ENCODE measurements at places on chromosomes 11 and 22.
A peak's percentile ranks its signal among the peaks of the same experiment; 100 is the strongest.

DNA sequence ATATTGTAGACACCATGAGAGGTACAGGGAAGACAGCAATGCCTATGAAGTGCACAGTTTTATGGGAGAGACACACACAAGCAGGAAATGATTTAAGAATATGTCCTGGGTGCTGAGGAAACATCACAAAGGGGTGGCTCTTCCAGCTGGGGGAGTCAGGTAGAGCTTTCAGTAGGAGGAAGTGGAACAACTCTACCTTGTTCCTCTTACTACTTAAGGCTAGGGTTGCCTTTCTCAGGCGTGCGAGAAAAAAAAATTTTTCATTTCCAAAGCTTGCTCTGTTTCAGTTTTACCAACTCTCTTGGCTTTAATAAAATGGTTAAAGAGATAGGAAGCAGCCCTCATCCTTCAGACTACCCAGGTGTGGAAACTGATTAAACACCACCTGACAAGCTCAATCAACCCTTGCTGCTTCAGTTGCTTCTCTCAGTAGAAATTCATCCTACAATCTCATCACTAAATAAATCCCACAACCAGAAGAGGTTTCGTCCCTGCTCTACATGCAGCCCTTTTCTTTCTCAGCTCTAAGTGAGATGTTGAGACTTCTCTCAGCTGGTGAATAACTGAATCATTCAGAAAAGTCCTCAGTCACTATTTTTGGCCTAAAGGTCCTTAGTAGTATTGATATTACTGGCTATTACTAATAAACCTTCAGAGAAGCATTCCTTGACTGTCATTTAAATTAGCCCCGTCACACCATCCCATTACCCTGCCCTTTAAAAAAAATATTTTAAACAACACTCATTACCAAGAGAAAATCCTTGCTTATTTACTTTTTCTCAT lies 5.9 kb downstream of the ABTB2 start:
- no peak for DNase-seq

DNA sequence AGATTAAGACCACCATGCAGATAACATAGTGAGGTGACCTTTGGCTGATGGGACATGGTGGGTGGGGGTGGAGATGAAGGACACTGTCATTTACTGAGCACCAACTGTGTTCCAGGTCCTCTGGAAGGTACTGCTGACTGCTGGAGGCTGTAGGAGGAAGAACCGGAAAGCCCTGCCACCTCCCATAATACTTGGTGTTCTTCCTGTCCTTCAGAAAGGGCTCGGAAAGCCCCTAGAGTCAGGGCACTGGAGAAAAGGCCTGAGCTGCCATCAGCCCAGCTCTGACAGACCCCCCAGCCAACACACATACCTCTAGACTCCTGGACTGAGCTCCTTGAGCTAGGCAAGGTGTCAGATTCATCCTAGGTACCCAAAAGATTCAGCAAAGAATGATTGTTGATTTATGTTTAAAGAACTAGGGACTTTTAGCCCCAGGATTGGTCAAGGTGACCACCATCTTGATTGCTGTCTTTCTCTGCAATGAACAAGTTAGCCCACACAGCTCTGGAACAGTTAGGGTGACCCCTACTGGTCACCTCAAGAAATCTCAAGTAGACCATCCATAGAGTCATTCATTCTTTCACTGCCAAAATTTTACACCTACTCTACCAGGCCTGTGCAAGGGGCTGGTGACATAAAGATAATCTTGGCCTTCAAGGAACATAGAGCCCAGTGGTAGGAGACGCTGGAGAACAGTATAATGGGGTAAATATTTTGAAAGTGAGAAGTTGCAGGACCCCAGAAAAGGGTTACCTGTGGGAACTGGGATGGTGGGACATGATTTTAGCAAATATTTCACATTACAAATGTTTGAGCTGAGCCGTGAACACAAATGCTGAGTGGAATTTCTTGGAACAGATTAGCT lies 39.4 kb downstream of the IRAG1 start:
- DNase-seq = peak; percentile 51

DNA sequence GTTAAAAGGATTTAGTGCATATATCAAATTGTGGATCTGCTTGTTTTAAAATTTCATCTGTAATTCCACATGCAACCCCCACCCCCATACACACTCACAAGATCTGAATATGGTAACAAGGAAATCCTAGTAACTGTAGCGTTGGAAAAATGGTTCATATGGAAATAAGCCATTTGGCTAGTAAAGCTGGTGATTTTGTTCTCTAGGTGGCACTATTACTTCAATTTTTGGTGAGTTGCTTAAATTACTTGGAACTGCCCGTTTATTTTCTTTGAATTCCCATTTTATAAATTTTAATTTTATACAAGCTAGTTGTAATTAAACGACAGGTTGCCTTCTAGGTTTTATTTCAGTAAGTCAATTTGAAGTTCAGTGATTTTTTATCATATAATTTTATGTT lies 5.3 kb downstream of the BDNF start:
- no peak for DNase-seq

DNA sequence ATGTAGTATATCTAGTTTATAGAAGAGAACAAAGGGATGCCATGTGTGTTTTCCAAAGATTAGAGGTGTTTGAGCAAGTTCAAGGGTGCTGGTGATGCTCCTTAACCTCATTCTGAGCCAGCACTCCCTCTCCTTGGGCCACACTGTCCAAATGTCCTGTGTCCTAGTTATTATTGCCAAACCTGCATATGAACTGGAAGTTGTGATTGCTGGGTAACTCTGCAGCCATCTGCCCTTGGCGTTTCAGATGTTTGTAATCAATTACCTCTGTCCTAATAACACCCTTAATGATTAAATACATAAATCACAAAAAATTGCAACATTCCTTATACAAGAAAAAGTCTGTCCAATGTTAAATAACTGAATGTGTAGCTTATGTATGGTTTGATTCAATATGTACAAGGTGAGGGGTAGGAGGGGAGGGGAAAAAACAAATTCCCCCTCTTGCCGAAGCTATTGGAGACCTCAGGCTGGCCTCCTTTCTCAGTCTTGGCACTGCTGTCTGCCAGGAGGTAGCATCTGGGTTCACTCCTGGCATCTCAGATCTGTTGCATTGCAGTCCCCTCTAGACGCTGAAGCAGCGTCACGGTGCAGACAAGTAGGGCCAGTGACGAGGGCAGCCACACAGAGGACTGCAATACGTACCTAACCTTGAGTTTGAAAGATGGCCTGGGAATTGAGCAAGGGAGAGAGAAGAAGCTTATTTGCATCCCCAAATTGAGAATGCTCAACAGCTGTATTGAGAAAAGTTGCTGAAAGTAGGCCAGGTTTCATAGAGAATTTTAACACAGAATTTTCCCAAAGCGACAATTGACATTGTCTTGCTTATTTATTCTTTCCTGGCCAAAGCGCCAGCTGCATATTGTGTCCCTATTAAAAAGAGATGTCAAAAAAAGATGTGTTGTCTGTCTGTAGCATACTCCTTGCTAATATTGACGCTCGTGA lies 89.6 kb upstream of the ARHGAP32 start:
- DNase-seq = no peak

GRCh38 chr11:116262370-116262769 lies 510.4 kb downstream of the BUD13 start:
- DNase-seq = no peak

DNA sequence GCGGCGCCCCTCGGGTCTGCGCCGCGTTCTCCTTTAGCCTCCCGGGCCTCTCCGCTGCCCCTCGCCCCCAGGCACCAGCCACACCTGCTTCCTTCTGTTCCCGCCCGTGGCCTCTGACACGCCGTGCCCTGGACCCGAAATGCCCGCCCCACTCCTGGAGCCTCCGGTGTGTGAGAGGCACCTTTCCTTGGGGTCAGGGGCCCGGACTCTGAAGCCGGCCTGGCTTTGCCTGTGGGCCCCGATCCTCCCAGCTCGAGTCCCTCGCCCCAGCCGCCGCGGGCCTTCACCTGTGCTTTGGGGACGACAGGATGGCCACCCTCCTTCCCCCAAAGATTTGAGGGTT lies 661 bp upstream of the CDPF1 start:
- DNase-seq = no peak

- no peak for DNase-seq
These were observed 23.8 kb downstream of the OSBP2 start for GRCh38 chr22:30718491-30718890.

DNA sequence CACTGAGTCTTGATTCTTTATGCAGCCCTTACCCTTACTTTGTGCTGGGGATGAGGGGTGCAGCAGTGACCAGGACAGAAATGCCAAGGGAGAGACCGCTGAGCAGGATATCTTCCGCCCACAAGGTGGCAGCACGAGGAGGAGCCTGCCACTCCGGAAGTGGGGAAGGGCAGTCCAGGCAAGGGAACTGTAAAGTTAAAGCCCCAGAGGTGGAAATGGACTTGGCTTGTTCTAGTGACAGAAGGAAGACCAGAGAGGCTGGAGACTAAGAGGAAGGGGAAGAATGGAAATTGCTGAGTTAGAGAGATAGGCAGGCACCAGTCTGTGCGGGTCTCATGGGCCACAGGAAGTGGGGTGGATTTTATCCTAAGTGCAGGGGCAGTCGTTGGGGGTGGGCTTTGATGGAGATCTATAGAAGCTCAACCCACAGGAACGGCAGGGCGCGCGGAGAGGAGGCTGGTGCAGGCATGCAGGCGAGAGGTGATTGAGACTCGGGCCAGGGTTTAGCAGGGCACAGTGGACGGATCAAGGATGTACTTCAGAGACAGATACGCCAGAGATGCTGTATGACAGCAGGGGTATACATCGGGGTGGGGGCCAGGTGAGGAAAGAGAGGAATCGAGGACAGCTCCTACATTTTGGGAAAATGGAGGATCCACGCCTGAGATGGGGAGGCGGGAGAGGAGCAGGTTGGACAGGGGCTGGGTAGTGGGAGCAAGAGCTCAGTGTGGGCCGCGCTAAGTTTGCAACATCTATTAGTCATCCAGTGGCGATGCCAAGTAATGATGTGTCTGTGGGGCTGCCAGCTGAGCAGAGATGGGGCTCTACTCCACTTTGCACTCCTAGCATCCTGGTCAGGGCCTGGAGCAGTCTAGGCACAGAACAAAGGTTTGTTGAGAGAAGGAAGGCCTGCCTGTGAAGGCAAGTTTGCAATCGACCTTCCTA lies 3.3 kb upstream of the GRK2 start:
- peak; percentile 68 for DNase-seq

DNA sequence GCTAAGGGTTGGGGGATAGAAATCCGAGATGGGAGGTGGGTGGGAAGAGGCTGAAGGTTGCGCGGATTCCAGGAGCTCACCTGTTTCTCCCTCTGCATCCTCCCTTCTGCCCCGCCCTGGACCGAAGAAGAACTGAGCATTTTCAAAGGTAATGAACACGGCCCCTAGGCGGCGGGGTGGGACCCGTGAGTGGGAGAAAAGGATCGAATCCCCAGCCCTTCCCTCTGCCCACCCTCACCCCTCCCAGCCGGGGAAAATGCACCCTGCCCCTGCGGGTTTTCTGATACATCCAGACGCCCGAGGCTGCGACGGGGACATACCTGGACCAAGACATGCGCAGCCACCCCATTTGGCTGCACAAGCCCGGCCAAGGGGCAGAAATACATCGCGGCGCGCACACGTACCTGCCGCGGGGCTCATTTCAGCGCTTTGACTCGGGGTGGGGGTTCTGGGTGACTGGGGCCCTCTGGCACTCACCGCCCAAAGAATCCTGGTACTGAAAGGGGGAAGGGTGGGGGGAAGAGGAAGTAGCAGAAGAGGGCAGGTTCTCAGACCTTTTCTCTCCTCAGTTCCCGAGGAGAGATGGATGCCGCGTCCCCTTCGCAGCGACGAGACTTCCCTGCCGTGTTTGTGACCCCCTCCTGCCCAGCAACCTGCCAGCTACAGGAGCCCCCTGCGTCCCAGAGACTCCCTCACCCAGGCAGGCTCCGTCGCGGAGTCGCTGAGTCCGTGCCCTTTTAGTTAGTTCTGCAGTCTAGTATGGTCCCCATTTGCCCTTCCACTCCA lies 6.0 kb downstream of the VSIG2 start:
- DNase-seq = no peak

DNA sequence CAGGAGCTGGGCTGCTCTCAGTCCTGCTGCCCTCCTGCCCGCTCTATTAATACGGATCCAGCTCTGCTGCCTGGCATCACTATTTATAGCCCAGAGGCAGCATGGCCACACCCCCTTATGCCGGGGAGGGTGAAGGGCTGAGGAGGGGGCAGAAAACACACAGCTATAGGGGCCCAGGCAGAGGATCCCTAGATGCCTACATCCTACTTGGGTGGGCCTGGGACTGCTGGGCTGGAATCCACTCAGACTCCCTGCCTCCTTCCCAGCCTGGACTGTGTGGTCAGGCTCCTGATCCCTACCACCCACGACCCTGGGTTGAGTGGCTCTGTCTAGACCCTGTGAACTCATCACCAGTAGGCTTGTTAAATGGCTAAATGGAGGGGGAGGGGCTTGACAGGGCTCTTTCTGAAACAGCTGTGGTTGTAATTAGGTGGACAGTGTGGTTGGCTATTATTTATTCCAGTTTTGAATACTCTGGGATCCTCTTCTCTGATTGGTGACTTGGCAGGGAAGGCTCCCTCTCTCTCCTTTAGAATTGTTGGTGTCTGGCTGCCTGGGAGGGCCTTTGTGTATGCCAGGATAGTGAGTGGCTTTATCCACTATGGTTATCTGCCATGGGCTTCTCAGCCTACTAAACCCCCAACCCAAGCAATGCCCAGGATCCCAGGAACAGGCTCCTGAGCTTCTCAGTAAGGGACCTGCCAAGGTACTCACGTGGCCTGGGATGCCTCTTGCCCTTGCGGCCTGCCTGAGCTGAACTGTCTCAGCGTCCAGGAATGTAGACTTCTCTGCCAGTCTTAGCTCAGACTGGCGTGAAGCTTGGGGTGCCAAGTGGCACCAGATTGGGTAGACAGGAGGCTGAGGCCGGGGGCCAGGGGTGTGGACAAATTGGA lies 15.2 kb downstream of the PHLDB1 start:
- DNase-seq = no peak

DNA sequence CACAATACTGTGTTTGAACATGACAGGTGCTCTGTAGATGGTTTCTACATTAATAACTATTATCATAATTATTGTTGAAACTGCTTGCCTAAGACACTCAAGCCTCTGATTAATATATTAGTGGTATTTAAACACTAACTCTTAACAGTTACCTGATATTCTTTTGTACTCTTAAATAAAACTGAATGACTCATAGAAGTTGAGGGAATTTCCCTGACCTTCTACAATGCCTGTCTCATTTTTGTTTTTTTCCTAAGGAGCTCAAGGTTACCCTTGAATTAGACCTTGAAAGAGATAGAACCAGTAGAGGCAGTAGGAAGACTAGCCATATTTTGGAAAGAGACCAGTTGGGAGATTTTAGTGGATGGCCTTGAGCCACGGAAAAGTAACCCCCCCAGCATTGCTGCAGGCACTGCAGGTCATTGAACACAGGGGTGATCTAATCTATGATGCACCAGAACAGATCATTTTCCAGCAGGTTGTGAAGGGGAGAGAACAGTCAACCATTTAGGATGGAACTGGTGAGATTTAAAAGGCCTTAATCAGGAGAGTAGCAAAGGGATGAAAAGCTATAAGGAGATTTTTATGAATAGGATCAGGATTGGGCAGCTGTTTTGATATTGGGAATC lies 148.3 kb downstream of the PGR start:
- DNase-seq = no peak

GRCh38 chr11:60910711-60911380 lies 3.1 kb upstream of the TMEM109 start:
- DNase-seq = no peak

- DNase-seq = no peak
These were observed 57.1 kb downstream of the ZNRF3 start for GRCh38 chr22:28940441-28940840.
